Activated T-cell treated with anti-CD3 and anti-CD28 coated beads, Interleukin-2, amount 50 U/mL, for 24 hours (primary cell): ENCODE measurements at places on chromosomes 12 and 14.
A peak's percentile ranks its signal among the peaks of the same experiment; 100 is the strongest.

- H3K4me1 ChIP-seq: peaks cover 2% of the 10 kb centered on the region
- no peaks in the 10 kb centered on the region for H3K36me3 ChIP-seq
- H3K27ac ChIP-seq: no peak overlapping the region
- no peak overlapping the region for H3K4me3 ChIP-seq
These were observed 3.6 kb downstream of the TNFAIP2 start for GRCh38 chr14:103126873-103127304.

- no peak overlapping the region for H3K27ac ChIP-seq
- peak; percentile 37 for DNase-seq
- no peaks in the 10 kb centered on the region for H3K36me3 ChIP-seq
- no peaks in the 10 kb centered on the region for H3K4me1 ChIP-seq
- H3K27me3 ChIP-seq: peaks cover 27% of the 10 kb centered on the region
- no peak overlapping the region for H3K4me3 ChIP-seq
These were observed 95.2 kb upstream of the PCED1B start for GRCh38 chr12:46983959-46984841.

DNA sequence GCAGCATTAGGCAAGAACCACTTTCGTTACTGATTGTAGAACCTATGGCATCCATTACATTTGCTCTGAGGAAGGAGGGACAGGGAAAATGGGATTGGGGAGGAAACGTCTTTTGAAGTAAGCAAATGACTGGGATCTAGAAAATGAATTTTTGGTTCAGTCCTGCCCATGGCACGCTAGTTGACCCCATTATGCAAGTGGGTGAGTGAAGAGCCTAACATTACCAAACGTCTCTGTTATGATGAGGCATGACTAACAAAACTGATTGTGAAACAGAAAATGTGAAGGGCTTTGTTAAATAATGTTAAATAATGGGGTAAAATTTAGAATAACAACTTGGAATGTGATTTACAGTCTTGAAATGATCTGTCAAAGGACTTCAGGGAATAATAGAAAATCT lies 38.9 kb downstream of the CPSF2 start:
- no peaks in the 10 kb centered on the region for H3K27me3 ChIP-seq
- peaks cover 5% of the 10 kb centered on the region for H3K4me1 ChIP-seq
- peaks cover 96% of the 10 kb centered on the region for H3K36me3 ChIP-seq

DNA sequence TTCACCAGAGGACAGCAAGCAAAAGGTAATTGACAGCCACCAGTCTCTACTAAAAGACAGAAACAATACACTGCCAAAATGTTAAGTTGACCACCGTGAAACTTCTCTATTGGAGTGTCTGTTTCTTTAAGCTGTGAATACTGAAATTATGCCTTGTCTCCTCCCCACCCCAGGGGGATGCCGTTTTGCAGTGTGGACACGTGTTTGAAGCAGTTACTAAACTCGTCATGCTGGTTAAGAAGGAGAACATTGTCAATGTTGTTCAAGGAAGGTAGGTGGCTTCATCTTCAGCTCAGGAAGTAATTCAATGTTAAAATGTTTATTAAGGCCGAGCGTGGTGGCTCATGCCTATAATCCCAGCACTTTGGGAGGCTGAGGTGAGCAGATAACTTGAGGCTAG lies 32.8 kb downstream of the KCTD10 start:
- H3K4me3 ChIP-seq: no peak overlapping the region
- DNase-seq: no peak
- H3K36me3 ChIP-seq: peaks cover 43% of the 10 kb centered on the region
- no peaks in the 10 kb centered on the region for H3K27me3 ChIP-seq

DNA sequence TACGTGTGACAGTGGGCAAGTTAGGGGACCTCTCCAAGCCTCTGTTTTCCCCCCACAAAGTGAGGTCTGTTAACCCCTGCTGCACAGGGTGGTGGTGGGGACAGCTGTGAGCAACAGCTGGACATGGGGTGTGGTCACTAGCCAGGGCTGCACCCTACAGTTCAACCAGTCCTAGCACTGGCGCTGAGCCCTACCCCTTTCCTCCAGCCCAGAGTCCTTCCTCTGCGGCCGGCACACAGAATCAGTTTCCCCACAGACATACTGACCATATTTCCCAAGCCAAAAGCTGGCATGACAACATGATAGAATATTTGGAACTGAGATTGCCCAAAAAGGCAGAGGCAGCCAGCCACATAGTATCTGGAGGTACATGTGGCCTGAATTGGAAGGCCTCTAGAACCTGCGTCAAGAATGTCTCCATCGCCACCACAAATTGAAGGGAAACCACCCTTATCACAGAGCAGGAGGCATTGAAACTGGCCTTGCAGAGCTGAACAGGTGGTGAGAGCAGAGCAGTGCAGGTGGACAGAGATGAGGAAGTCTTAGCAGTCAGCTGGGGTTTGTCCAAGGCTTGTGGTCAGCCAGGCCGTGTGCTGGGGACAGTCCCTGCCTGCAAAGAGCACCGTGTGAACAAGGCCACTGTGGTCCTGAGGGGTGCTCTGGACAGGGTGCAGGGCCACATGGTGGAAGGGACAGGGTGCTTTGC lies 21.2 kb downstream of the DEGS2 start:
- no peak for DNase-seq
- H3K4me3 ChIP-seq: no peak overlapping the region
- peaks cover 98% of the 10 kb centered on the region for H3K36me3 ChIP-seq
- no peaks in the 10 kb centered on the region for H3K4me1 ChIP-seq
- H3K27ac ChIP-seq: peak overlapping the region; percentile 67
